CD4-positive, alpha-beta T cell (primary cell): ENCODE measurements at places on chromosomes 1 and 21. TPM values are rescaled to one million over a fixed set of nuclear protein-coding genes. Genes with fewer than 3 reads are reported as not detected.

DNA sequence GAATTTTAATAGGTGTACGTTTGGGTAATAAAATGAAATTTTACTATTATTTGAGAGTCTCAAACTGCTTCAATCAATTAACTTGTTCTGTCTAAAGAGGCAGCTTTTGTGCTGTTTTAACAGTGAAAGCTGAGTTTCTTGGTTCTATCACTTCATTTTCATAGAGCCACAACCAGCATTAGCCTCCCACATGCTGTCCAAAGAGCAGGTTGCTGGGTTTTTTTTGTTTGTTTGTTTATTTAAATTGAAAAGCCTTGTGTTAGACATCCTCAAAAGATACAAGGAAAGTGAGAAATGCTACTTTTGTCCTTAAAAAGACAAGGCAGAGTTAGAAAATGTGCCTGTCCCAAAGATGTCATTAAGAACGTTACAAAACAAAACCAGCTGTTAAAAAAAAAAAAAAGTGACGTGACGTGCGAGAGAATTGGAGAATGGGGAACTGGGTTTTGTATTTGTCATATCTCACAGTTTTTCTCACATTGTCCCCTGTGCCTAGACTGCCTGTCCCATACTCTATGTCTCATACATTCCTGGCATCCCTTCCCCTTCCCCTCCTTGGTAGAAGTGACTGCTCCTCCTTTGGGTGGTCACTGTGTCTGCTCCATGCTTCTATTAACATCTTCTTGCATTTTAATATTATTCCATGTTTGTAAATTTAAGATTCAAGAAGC is 63.1 kb upstream of the CD34 start:
- no peak for DNase-seq

GRCh38 chr1:1614204-1614953 is 921 bp upstream of the MIB2 start:
- peak; percentile 58 for DNase-seq

DNA sequence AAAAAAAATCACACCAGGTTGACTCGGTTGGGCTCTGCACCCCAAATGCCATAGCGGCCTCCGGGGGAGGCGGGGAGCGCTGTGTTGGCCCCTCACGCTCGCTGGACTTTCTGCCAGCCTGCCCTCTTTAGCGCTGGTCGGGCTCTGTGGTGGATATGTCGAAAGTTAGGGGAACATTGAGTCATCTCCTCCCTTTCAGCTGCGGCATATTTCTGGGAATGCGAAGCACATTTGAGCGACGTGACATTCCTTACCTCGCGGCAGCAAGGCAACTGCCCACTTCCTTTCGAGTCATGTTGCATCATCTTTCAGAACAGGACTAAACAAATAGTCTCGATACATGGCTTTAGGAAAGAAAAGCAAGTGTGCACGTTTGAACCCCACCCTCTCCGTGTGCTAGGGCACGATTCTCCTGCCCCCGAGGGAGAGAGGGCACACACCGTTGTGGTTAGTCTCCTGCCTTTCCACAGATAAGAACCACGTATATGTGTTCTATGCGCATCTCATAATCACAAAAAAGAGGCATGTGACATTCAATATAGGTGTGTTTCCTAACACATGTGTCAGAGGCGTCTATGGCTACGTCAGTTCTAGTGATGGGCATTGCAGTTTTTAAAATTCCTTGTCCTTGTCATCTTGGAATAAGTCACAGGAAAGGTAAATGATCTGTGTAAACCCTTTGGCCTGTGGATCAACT is 105.9 kb upstream of the SLC45A1 start:
- DNase-seq: no peak

- no peak for DNase-seq
Measured at GRCh38 chr1:19477284-19478249, 7.8 kb downstream of the CAPZB start.

DNA sequence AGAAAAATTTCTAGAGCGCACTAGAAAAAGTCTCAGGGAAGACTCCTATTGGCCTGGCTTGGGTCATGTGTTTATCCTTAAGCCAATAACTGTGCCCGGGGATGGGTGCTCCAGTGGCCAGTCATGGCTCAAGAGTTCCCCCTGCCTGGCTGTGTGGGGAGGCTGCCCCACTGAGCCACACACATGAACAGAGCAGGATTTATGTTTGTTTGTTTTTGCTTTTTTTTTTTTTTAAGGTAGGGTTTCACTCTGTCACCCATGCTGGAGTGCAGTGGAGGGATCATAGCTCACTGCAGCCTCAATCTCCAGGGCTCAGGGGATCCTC is 21.8 kb downstream of the EDN2 start:
- no peak for DNase-seq

GRCh38 chr1:45325851-45326506 is 716 bp upstream of the HPDL start:
- DNase-seq: no peak

DNA sequence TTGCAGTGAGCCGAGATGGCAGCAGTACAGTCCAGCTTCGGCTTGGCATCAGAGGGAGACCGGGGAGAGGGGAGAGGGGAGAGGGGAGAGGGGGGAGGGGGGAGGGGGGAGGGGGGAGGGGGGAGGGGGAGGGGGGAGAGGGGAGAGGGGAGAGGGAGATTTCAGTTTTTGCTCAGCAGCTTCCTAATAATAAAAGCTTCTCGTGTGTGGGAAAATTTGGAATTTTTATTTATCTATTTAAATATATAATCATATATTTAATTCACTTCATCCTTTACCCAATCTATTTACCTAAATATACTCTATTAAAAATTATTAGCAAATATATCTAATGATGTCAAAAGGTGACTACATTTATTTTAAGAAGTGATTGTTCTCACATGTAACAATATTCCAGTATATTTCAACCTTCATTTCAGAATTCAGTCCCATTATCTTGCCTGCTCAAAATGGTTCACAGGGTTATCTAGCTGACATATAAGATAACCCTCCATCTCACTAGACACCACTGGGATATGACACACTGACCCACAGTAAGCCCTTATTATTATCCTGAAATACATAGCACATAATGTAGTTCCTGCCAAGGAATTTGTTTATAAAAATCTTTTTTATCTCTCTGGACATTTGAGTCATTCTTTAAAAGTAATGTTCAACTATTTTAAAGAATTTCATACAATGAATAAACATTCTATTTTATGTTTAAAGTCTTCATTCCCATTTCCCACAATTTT is 105.9 kb downstream of the GPATCH2 start:
- DNase-seq: no peak

DNA sequence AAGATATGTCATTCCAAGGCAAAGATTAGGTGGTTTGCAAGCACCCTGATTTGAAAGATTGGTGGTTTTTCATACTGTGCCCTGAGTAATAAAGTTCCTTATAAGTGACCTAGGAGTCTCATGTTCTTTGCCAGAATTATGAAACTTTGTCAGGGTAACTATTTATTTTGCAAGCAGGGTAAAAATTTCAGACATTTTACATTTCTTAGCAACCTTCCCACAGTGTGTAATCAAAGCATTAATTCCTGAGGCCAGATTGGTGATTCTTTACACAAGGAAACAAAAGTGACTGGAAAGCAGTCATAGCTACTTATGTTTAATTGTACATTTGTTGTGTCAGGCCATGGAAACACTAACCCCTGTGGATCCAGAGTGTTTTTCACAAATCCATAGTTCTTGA is 998.0 kb upstream of the B3GALT2 start:
- DNase-seq: no peak

DNA sequence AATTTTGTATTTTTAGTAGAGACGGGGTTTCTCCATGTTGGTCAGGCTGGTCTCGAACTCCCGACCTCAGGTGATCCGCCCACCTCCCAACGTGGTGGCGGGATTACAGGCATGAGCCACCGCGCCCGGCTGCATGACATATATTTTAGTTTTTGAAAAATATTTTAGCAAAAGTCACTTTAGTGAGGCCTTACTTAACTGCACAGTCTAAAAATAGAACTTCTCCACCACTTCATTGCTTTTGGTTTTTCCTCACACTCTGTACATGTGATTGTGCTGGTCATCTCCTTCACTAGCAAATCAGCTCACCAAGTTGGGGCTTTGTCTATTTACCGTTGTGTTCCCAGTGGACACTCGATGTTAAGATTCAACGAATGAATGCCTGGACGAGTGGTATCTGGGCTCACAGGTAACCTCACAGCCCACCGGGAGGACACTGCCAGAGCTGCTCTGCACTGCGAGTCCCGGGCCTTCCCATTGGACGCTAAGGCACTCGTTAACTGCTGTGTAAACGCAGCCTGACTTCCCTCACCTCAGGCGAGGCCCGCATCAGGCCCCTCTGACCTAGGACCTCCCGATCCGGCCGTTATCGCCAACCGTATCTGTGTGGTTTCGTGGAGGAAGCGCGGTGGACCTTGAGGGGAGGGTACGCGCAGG is 14.0 kb upstream of the ZNF692 start:
- peak; percentile 17 for DNase-seq

DNA sequence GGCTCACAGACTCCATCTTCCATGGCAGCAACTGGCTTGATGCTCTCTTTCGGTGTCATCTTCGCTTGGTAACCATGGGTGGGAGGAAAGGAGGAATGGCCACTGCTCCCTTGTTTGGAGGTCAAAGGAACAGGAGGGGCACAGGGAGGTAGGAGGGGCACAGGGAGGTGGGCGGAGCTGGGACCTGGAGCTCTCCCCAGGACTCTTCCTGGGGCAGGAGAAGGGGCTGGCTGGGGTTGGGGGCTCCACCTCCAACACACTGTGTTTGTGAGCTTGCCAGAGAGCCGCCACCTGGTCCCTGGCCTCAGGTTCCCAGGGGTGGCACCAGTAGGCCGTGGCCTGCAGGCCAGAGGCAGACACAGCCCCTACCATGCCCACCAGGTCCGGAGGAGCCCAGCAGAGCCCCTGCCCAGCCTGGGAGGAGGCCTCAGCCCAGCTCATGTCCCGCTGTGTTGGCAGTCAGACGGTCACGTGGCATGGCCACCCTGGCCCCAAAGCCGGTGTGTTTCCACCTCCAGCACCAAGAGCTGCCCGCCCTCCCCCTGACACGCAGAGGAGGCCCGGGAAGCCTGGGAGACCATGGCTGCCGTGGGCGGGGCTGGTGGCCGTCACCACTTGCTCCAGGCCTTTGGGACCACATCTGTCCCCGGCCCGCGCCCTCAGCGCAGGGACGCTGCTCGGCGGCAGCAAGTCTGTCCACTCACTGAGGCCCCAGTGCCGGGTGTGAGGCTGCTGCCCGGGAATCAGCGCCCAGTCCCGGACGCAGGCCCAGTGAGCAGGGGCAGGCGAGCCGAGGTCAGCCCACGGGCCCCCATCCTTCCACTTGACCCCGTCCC is 73.9 kb downstream of the MORN1 start:
- DNase-seq: no peak

GRCh38 chr1:44501047-44501890 is 96.2 kb downstream of the RNF220 start:
- DNase-seq: no peak

DNA sequence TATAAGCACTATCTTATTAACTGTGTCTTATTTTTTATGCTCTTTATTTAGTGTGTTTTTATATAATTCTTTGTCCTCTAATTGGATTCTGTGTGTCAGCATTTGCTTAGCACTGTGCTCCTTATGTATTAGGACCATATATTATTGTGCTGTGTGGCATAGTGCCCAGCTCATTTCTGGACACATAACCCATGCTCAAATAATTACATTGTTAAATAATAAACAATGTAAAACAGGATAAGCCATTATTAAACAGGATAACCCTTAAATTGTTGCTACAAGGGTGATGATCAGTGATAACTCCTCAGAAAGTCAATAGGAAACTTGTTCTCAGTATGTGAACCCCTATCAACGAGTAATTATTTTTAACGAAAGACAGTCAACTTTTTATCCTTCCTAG is 150.4 kb downstream of the ADGRL4 start:
- DNase-seq: no peak

GRCh38 chr1:245901037-245901436 is 606.0 kb downstream of the SMYD3 start:
- DNase-seq: no peak

- DNase-seq: peak; percentile 79
Measured at GRCh38 chr1:112716133-112716720, 1.1 kb upstream of the PPM1J start.

GRCh38 chr21:42703136-42703908 is 49.9 kb downstream of the PDE9A start:
- DNase-seq: no peak

GRCh38 chr21:15520811-15521643 is 208.8 kb upstream of the USP25 start:
- DNase-seq: peak; percentile 7

The KAZN gene
- 0.55 TPM for total RNA-seq

The TSPAN2 gene
- total RNA-seq: 0.95 TPM

The BNIPL gene
- total RNA-seq: 0.30 TPM

The PARK7 gene
- 57.7 TPM for total RNA-seq
